ENCODE measurements at places on chromosomes 5 and 9.

- no peak for DNase-seq
These were observed 103.0 kb downstream of the PCSK1 start for GRCh38 chr5:96329886-96330529.

GRCh38 chr9:27566118-27566517, 7.2 kb downstream of the C9orf72 start:
- no peak for DNase-seq

DNA sequence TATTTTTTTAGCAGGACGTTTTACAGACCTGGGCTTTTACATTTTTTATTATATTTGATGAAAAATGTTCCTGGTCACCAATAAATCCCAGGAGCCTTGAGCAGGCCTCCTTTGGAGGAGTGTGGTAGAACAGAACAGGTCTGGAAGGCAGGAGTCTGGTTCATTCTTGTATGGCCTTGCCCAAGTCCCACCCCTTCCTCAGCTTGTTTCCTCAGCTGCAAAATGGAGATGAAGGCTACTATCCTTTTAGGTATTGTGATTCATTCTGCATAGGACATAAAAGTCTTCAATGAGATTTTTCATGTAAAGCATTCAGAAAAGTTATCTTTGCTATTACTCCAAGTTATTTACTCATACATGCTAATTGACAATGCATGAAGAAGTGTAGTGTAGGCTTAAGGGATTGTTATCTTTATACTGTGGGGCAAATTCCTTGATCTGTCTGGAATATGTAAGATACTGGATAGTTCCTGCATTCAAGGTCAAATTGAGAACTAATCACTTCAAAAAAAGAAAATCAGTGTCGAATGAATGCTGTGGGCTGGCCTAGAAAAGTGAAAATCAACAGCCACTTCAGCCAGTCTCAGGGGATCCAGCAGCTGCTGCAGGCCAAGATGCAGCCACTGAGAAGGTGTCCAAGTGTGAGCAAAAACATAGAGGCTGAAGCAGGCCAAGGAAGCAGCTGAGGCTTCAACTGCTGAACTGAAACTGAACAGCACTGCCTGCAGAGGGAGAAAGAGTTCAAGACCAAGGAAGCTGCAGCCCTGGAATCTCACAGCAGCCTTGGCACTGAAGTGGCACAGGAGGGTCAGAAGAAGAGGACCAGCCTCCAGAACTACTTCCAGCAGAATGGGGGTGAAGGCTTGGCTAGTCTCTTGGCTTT, 15.5 kb upstream of the SLC36A3 start:
- no peak for DNase-seq

DNA sequence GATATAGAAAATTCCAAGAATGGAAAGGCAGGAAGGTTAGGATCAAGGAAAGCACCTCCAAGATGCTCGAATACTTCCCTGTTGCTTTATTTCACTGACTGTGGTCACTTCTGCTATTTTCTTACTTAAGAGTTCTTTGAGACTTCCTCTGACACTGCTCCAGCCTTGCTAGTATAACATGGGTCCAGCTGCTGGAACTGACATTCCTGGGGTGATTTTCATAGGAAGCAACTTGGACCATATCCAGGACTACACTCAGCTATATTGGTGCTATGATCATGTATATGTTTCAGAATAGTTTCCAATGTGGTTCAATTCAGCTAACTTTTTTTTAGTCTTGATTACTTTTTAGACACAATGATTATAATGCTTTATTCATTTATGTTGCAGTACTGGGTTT, 81.6 kb upstream of the CKMT2 start:
- no peak for DNase-seq

DNA sequence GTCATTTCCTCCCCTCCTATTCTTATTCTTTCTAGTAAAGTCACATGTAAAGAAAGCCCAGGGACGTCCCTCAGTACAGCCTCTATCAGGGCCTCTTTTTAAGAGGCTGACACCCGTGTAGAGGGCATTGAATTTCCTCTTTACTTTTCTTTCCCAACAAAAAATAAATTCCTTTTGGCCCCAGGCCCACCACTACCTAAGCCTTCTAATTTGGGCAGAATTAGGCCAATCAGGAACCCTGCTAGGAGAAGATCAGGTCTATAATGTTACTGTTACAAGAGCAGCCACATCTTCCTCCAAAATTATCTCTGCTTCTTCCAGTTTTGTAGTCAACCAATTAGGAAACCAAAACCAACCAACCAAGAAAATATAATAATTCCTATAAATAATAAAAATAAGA, 189.6 kb upstream of the NREP start:
- DNase-seq: no peak

- DNase-seq: no peak
These were observed 73.6 kb upstream of the MAMDC2 start for GRCh38 chr9:69970001-69970533.

- no peak for DNase-seq
These were observed 258.5 kb downstream of the BNC2 start for GRCh38 chr9:16611983-16612382.

GRCh38 chr5:54754420-54754819, 231.0 kb downstream of the ESM1 start:
- DNase-seq: no peak

DNA sequence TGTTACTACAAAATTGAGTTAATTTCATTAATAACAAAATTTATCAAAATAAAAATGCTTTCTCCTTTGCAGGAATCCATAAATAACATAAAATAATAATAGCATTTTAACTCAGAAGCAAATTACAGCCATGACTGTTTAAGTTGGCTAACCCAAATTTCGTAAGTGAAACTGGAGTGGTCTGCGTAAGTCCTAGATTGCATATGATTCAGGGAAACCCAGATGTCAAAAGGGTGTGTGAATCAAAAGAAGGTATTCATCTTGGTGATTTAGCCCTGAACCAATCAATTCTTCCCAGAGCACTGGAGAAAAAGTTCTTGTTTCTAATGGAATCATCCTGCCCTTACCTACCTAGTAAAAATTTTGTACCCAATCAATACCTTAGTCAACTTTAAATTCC, 547.6 kb downstream of the RAB3C start:
- DNase-seq: no peak

- no peak for DNase-seq
These were observed 1548.6 kb downstream of the EFNA5 start for GRCh38 chr5:106121972-106122605.

DNA sequence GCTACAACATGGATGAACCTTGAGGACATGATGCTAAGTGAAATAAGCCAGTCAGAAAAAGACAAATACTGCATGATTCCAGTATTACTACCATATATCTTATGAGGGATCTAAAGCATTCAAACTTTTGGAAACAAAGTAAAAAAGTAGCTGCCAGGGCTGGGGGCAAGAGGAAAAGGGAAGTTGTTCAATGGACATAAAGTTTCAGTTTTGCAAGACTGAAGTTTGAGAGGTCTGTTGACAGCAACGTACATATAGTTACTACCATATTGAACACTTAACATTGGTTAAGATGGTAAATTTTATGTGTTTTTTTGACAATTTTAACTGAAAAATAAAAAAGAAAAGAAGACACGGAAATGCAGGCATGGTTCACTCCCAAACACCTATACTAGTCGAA, 77.6 kb downstream of the MAPKAP1 start:
- no peak for DNase-seq

GRCh38 chr9:38208206-38208901, 139.3 kb upstream of the SHB start:
- DNase-seq: no peak

GRCh38 chr5:66113160-66113559, 30.9 kb upstream of the SREK1 start:
- no peak for DNase-seq

DNA sequence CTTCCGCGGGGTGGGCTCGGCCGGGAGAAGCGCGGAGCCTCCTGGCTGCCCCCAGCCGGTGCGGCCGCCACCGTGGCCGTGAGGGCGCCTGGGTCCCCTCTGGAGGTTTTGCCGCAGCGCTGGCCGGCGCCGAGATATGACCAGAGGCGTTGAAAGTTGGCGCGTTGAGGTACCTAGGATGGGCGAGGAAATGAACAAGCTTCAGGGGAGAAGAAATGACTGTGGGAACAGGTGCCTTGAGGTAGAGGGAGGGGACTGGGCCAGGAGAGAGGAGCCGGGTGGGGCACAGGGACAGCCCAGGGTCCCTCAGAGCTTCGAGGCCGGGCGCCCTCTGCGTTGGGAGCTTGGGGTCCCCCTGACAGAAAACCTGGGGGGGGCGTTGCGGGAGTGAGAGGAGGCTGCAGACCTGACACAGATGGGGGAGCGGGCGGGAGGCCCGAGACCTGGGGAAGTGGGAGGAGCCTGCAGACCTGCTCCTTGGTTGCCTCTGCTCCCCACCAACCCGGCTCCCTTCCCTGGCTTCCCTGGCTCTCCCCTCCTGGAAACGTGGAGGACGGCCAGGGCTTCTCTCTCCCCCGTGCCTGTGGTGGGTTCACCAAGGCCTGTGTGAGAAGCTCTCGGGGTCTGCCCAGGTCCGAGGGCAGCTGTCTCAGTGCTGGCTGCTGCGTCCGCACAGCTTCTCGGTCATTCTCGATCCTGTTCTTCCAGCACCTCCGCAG, 14.2 kb downstream of the RABL6 start:
- DNase-seq: no peak

DNA sequence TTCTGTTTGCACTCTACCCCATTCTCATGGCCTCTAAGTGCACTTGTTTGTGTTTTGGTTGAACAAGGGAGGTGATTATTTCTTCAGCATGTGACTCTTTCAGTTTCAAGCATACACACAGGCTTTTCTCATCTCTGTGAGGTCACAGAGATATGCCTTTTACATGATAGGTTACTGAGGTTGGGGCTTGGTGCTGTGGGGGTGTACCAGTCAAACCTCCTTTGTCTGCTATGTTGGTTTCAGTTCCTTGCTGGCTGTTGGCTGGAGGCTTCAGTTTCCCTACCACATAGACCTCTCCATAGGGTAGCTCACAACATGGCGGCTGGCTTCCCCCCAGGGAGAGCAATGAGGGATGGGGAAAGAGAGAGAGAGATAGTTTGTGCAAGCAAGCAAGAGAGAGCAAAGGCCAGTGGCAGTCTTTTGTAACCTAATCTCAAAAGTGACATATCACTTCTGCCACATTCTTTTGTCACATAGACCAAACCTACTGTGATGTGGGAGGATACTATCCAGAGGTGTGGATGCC, 96.7 kb upstream of the SEMA6A start:
- DNase-seq: no peak

DNA sequence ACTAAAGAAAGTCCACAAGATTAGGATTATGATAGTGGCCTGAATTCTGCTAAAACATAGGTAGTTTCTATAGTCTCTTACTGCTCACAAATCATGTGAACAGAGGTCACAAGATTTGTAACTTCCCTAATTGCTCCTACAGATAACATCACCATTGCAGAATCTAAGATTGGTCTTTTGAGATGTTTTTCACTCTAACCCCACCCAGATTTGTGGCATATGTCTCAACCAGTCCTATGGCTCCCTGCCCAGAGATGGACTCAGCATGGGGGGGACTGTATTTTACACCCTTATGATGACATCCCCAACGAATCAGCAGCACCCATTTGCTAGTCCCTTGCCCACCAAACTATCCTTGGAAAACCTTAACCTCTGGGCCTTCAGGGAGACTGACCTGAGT, 1046.2 kb downstream of the CDH12 start:
- no peak for DNase-seq

- DNase-seq: no peak
These were observed 92.2 kb upstream of the CDH9 start for GRCh38 chr5:27130587-27130986.

DNA sequence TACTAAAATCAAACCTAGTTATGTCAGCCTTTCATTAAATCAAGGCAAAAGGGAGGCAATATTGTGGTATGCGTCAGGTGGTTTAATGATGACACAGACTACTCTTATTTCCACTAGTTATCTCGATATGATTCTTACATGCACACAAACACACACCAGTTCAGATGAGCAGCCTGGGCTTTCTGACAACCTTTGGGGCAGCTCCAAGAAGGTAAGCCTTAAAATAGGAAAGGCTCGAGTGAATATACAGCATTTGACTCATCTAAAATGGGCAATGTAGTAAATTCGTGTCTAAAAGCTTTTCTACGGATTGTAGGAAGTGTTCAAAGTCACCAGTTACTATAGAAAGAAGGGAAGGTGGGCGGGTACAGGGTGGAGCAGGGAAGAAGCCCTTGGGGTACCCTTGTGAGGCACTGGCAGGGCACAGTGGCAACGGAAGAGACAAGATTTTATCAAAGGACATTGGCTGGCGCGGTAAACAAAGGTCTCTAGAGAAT, 1.9 kb downstream of the ANKH start:
- DNase-seq: no peak

DNA sequence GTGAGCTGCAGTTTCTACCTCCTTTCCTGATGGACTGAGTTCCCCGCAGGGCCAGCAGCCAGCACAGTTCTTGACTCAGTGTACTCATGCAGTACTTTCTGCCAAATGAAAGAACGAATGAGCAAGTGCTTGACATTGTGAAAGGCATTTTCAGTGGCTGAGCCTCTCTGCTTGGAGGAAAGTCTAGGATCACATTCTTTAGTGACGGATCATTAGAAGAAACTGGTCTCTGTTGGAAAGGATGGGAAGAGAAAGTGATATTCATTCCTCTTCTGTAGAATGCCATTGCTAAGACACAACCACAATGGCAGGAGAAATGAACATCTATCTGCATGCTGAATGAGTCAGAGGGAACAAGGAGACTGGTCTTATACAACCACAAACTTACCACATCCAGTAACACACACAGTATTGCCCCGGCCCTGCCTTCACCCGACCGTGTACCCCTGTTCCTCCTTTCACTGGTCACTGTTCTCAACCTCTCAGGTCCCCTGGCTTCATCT, 206.9 kb downstream of the CRB2 start:
- no peak for DNase-seq

DNA sequence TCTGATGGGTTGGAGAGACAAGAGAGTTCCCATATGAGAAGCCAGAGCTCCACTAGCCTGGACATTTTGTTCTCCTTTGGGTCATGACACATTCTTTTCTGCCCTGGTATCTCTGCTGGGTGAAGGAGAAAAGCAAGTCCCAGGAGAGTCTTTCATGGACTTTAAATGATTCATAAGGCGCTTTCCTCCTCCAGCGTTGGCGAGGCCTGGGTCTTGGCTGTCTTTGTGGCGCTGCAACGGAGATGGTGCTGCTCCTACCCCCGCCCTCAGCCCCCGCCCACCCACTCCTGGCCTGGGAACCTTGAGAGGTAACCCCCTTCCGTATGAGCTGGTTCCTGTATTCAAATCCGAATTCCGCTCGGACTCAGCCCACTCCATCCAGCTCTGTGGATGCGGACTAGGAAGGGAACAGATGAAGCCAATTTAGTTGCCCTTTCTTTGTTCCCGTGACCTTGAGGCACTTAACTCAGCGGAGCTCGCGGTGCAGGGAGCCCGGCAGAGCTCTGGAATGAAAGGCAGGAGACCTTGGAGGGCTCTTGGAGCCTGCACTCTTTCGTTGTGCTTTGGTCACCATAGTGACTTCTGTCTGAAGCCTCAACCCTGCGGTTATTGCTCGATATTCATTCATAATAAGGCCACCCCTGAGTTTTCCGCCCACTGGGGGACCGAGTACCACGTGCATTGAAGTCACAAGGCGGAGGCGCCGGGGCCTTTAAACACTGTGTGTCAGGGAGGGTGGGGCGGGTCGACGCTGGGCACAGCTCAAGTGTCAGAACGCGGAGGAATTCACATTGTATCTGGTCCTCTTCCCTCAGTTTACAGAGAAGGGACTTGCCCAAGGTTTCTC, 14.0 kb upstream of the PWWP2A start:
- no peak for DNase-seq

Data from right lobe of liver (tissue), 6 donors.